SJCRH30 (cell line): ENCODE measurements at places on chromosomes 2 and 18. TPM values are rescaled to one million over a fixed set of nuclear protein-coding genes. Genes with fewer than 3 reads are reported as not detected.

Gene KLHL41
- total RNA-seq = 21.1 and 26.1 TPM in 2 replicates

DNA sequence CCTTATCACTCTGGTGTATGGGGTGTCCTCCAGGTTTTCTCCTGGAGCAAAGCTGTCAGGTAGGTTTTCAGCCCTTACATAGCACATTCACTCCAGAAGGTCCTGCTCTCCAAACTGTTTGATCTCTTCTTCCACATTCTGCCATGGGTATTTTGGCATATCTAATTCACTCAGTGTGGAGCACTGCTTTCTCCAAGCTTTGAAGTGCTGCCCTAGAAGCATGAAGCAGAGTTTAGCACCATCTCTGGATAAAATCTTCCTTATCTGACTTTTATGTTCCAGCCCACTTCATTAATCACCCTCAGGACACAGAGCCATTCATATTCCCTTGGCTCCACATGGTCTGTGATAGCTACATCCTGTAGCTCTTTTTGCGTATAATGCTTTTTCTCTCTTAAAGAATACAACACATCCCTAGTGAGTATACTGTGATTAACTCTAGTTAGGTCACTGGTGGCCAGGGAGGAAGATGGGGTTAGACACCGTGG, 56.7 kb upstream of the ARHGAP28 start:
- DNase-seq = no peak

GRCh38 chr2:161844822-161845221, 220.6 kb downstream of the SLC4A10 start:
- DNase-seq = peak; percentile 62

DNA sequence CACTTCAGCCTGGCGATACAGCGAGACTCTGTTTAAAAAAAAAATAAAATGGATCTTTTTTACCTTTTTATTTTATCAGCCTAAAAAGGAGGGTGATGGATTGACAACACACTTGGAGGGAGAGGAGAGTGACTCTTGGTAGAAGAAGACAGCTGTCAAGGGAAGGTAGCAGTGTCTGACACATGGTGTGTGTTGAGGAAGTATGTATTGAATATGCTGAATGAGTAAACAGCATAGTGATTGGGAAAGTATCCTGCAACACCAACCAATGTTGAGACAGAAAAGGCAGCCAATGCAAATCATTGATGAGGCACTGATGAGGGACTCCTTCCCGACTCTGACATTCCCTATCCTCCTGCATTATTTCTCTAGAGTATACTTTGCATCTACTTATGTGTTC, 306.4 kb downstream of the LPIN1 start:
- DNase-seq = no peak

GRCh38 chr2:150532879-150533278, 45.4 kb upstream of the RND3 start:
- DNase-seq = no peak

- DNase-seq = no peak
These were observed 576.8 kb downstream of the SATB2 start for GRCh38 chr2:198880986-198881385.

Gene OR6B3
- not detected in 2 replicates for total RNA-seq

Gene LANCL1
- total RNA-seq = 38.2 and 42.9 TPM in 2 replicates

DNA sequence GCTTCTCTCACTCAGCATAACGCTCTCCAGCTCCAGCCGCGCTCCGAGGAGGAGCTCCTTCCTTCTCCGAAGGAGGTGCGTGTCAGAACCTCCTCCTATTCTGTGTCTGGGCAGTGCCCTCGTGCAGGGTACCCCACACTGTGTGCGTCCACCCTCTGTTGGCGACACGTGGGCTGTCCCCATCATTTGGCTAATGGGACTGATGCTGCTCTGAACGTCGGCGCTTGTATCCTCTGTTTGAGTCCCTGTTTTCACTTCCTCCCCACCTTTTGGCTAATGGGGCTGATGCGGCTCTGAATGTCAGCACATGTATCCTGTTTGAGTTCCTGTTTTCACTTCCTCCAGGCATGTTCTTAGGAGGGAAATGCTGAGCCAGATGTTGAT, 22.2 kb downstream of the KCNG2 start:
- no peak for DNase-seq

- DNase-seq = no peak
These were observed 75.8 kb downstream of the LONRF2 start for GRCh38 chr2:100246163-100247145.

DNA sequence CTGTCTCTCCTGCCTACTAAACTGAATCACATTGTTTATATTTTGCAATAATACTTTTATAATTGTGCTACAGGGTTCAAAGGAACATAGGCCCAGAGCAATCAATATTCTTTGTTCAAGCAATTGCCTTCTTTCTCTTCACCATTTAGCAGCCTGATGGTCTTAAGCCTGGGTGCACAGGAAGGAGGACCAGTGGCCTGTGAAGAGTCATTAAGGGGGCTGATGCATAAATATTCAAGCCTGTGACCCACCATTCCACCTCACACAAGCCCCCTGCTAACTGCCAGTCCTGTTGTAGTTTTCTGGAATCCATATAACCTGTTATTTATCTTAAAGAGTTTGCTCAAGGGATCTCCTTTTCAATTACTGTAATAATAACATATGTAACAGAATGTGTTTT, 56.0 kb downstream of the ABCA12 start:
- DNase-seq = no peak

- no peak for DNase-seq
These were observed 40.4 kb upstream of the FAM124B start for GRCh38 chr2:224442071-224442967.

Gene OTOS
- 0.73 TPM in 1 of 2 replicates, not detected in the other for total RNA-seq

DNA sequence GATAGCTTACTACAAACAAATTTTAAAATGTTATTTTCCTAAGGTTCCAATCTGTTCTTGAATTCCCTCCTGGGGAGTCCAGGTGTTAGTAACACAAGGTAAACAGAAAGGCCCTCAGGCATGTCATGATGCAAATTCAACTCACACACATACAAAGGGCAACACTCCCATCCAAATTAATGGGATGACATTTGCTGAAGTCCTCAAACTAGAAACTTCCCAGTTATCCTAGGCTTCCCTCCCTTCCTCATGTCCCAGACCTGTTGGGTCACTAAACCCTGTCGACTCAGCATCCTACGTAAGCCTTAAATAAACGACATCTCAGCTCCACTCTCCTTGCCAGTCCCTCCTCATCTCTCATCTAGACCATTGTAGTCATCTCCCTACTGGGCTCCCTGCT, 85.1 kb downstream of the GREB1L start:
- DNase-seq = no peak

GRCh38 chr2:207133820-207134519, 31.8 kb downstream of the KLF7 start:
- peak; percentile 70 for DNase-seq

GRCh38 chr18:56913941-56914340, 232.9 kb upstream of the BOD1L2 start:
- no peak for DNase-seq

Gene CCDC178
- not detected in 2 replicates for total RNA-seq

Gene GCA
- total RNA-seq = 3.3 and 3.8 TPM in 2 replicates

DNA sequence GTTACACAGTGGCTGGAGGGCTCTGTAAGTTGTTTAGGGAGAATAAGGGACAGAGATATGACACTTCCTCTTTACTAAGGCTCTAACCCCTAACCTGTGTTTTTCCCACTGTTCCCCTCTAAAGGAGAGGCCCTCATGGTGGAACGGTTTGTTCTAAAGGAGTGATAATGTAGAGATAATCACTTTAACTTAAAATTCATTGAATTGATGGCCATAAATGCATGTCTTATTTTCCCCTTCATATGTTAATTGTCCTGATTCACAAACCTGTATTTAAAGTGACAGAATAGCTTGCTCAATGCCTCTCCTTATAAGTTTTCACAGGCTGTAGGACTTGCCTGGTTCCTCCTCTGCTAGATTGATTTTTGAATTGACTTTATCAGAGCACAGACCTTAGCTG, at the start of gene SERPINB12:
Gene SERPINB12 (plus strand): TSS at position 301 of the 400 bp plus-strand sequence. CDS start 13,791 bp downstream, outside the sequence.
- DNase-seq = no peak

Gene COL5A2
- total RNA-seq = 215 and 218 TPM in 2 replicates
